T-helper 1 cell (primary cell): ENCODE measurements at places on chromosomes 2 and 18.

DNA sequence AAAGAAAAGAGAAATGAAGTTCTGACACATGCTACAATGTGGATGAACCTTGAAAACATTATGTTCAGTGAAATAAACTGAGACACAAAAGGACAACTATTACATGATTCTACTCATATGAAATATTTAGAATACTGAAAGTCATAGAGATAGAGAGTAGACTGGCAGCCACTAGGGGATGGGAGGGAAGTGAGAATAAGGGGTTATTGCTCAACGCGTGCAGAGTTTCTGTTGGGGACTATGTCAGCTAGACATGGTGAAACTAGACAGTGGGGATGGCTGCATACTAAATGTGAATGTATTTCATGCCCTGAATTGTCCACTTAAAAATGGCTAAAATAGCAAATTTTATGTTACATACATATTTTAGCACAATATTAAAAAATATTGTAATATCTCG is 108.7 kb upstream of the ATL2 start:
- no peak for DNase-seq

DNA sequence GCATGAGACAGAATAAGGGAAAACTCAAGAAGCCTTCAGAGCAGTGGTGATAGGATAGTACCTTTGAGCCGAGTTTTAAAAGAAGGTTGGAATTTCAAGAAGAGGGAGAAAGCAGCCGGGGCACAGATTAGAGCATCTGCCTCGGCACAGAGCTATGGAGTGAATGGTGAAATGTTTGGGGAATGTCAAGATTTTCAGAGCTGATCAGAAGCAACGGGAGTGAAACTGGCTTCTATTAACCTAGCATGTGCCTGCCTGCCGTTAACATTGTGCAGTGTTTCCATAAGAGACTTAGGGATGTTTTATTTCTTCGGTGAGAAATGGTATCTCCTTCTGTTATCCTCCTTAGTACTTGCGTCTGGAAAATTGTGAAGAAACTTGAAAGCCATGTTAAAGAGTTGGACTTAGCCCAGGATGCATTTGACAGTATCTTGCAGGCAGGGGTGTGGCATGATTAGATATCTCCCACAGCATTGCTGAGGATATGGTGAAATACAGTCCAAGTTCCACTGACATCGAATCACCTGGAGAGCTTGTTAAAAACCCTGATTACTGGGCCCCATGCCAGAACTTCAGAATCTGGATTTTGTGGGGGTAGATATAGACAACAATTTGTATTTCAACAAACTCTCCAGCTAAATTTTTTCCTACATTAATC is 96.8 kb upstream of the PPP1CB start:
- DNase-seq = no peak

GRCh38 chr2:157759855-157760254 is 116.3 kb downstream of the ACVR1 start:
- DNase-seq = no peak

- no peak for DNase-seq
These were observed 113.1 kb upstream of the PARD3B start for GRCh38 chr2:204432196-204432595.

GRCh38 chr2:133942398-133942797 is 311.5 kb upstream of the MGAT5 start:
- DNase-seq = no peak

DNA sequence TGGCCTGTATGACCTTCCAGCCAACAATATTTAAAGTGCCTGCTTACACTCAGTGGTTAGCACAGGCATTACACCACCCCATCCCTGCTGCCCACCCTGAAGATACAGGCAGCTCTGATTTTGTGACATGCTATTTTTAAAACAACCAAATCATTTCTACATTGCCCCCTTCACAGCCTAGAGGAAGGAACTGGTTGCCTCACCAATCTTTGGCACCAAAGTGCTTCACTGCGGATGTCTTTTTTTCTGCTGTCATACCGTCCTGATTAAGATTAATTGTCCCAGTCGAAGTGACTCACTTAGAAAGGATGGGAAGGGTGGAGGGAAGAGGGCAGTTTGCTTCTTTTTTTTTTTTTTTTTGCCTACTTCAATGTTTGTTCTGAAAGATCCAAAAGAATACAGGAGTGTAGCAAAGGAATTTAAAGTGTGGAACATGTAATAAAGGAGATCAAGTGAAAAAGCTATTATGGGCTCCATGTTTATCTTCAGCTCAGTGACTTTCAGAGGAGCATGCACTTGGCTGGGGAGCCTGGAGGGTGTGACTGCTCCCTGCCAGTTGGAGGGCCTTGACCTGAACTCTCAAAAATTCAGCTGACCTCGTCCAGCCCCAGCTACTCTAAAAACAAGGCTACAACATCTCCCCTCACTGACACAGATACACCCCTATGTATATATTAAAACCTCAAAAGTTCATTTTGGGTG is 501.1 kb upstream of the TNP1 start:
- DNase-seq = no peak

GRCh38 chr2:80244905-80245584 is 59.5 kb downstream of the LRRTM1 start:
- DNase-seq = no peak

- DNase-seq = no peak
These were observed 122.8 kb downstream of the OSBPL1A start for GRCh38 chr18:24274837-24275236.

DNA sequence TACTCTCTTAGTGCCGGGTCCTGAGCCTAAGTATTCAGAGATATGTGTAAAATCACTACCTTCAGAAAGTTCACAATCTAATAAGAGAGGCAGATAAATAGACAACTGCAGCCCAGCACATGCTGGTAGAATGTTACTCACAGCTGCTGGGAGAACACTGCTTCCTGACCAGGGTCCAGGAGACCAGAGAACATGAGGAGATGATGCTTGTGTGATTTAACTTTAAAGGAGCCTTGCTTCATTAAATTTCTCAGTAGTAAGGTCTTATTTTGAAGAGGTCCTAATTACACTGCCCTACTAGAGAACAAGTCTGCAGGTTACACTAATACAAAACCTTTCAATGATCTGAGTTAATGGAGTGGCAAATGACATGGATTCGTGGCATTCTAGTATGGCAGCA is 209.9 kb upstream of the TRIB2 start:
- no peak for DNase-seq

- peak; percentile 38 for DNase-seq
These were observed 71.6 kb downstream of the C2orf74 start for GRCh38 chr2:61233581-61233980.

DNA sequence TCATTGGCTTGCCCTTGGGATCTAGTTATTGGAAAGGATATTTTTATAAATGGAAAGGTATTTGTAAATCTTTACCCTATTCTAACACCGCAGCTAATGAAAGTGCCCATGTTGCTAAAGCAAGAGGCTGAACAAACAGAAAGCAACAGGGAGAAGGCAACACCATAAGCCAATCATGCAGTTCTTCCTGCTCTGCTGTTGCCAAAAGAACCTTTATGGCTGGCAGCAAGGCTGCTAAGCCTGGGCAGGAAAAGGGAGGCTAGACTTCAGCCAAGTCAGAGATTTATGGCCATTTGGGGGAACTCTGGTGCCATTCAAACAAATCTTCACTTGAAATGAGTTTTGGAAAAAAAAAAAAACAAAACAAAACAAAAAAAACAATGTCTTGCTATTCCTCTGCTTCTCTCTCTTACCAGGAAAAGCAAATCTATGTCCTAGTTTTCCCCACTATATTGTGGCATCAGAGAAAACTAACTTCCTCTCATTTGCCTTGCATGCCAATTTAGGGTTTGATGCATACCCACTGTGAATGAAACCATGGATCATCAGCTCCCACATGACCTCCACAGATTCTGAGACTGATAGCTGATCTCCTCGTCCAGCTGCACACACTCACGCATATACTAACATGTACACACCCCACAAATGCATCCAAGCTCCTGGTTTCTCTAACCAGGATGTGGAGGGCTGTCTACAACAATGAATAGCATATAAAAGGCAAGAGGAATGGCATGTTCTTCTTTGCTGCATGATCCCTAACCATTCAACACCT is 179.3 kb downstream of the C1D start:
- DNase-seq = no peak

DNA sequence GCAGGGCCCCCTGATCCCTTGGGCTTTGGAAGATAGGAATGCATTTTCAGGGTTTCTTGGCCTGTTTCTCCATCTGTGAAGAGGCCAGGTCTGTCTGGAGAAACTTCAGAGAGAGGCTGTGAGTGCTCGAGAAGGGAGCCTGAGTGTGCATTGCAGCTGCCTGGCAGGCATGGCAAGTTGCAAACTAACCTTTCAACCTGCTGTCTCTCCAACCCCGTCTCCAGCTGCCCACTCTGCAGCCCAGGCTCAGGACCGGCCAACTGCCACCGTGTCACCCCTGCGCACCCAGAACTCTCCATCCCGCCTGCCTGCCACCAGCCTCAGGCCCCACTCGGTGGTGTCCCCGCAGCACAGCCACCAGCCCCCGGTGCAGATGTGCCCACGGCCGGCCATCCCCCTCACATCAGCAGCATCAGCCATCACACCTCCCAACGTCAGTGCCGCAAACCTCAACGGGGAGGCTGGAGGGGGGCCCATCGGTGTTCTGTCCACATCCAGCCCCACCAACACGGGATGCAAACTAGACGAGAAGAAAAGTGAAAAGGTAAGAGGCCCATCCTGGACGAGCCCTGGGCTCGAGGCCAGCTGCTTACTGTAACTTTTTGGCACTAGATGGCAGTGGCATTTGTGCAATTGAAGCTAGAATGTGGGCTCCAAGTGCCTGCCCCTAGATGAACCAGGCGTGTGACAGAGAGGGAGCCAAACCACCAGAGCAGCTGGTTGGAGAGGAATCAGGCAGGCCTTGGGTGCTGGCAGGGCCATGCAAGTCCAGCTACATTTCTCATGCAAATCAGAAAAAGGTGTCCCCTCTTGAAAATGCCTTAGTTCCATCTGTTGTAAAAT is 164.6 kb downstream of the SEPTIN10 start:
- DNase-seq = no peak

GRCh38 chr2:12818416-12819102 is 101.8 kb downstream of the TRIB2 start:
- no peak for DNase-seq

- no peak for DNase-seq
These were observed 59.7 kb downstream of the TTC32 start for GRCh38 chr2:19841918-19842693.

DNA sequence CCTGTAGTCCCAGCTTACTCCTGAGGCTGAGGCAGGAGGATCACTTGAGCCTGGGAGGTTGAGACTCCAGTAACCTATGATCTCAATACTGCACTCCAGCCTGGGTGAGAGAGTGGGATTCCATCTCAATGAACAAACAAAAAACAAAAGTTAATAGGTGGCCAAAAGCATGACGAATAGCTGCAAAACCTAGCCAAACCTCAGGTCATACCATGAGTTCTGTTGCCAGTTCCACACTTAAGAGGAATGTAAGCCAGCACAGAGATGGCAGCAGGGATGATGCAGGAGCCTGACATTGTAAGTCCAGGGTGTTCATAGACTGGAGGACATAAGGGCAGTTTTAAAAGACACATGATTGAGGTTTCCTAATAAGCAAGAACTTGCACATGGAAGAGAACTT is 55.3 kb upstream of the RMDN2 start:
- DNase-seq = no peak

DNA sequence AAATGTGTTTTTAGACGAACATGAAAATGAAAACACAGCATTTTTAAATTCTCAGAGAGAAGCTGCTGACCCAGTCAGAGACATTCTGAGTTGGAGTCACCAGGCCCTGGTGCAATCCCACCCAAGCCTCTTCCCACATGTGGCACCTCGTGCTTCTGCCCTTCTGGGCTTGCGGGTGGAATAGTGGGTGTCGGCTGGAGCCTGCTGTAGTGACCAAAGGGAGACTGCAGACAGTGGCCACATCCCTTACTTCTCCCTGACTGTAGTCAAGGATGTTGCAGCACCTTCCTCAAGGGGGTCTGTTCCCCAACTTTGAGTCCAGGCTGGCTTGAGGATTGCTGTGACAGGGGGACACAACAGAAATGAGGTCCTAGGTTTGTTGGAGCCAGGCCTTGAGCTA is 104.4 kb upstream of the GLI2 start:
- DNase-seq = no peak

DNA sequence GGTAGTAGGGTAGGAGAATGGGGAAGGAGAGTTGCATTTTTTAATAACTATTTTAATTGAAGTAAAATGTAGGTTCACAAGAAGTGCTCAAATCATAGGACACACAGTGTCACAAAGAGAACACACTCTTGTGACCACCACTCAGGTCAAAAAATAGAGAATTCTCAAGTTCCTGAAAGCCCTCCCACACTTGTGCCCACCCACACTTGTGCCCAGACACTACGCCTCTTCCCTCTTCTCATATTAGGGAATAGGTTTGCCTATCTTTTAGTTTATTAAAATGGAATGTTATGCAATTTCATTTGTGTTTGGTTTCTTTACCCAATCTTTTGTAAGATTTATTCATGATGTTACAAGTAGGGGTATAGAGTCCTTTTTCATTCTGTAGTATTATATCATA is 67.2 kb downstream of the UGGT1 start:
- DNase-seq = no peak

DNA sequence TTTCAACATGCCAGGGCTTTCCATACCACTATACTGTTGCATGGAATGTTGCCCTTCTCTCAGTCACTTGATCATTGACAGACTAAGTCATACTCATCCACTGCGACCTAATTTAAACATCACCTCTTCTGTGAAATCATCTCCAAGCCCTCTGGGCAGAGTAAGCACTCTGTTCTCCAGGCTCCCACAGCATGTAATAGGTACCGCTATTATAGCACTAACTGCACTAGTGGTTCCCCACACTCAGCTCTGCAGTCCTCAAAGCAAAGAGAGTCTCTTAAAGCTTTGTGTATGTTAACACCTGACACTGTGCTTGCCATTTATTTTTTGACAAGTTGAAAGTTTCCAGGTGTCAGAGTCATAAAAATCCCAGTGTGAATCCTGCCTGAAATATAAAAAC is 947.2 kb downstream of the ERBB4 start:
- no peak for DNase-seq

GRCh38 chr2:35651688-35652323 is 703.8 kb upstream of the CRIM1 start:
- DNase-seq = no peak

DNA sequence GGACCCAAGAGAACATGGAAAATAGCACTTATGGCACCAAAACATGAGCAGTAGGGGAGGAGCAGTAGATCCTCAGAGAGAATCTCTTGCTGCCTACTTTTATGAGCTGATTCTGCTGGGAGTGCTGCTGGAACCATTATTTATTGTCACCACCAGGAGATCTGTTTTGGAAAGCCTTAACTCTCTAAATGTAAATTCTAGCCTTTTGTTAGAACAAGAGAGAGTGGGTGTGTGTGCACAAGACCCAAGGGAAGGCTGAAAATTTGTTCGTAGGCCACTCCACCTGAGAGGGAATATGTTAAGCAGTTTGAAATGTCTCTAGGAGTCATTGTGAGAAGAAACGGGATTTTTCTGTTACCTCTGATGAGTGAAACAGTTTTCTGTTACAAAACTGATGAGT is 16.2 kb upstream of the FAM237A start:
- no peak for DNase-seq

GRCh38 chr18:44098551-44099098 is 582.1 kb upstream of the SETBP1 start:
- no peak for DNase-seq
